Stimulated activated CD8-positive, alpha-beta memory T cell treated with anti-CD3 and anti-CD28 coated beads, Interleukin-4, amount 100 ng/mL, for 4 hours (primary cell): ENCODE measurements at places on chromosomes 2 and 18.

DNA sequence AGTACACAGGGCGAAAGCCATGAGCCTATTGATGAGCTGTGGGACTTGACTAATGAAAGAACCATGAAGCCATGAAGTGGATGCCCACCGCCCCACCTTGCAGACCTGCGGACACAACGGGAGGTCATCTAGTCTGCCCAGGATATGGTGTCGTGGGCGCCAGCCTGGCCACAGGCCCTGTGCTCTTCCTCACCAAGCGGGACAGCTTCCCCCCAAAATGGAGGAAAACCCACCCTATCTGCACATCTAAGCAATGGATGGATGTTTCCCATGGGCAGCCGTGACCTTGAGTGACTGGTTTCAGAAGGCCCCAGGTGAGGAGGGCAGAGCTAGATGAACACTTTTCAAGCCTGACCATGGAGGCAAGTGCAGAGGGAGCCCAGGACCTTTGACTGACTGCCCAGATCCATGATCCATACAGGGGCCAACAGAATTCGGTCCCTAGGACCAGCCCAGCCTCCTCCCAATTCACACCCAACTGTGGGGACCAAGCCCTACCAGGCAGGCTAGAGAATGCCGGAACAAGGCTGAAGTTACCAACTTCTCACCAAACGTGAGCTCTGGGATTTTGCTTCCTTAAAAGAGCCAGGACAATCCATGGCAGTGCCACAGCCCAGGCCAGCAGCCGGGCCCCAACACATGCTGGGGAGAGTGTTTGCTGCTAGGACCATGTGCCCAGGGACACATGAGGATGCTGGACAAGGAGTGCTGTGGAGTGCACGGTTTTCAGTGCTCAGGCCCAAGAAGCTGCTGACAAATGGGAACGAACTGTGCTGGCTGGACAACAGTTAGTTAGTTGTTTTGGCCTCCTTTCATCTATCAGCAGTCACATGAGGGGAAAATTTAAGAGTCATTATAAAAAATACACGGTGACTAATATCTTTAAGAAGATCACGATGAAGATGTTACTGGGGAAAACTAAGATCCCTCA lies 249.4 kb downstream of the HDAC4 start:
- DNase-seq: no peak

- DNase-seq: no peak
Measured at GRCh38 chr18:79690586-79691482, 11.2 kb downstream of the CTDP1 start.

- no peak for DNase-seq
Measured at GRCh38 chr2:153433403-153433802, 45.2 kb downstream of the RPRM start.

- no peak for DNase-seq
Measured at GRCh38 chr18:46322941-46323340, 218.8 kb downstream of the HAUS1 start.

DNA sequence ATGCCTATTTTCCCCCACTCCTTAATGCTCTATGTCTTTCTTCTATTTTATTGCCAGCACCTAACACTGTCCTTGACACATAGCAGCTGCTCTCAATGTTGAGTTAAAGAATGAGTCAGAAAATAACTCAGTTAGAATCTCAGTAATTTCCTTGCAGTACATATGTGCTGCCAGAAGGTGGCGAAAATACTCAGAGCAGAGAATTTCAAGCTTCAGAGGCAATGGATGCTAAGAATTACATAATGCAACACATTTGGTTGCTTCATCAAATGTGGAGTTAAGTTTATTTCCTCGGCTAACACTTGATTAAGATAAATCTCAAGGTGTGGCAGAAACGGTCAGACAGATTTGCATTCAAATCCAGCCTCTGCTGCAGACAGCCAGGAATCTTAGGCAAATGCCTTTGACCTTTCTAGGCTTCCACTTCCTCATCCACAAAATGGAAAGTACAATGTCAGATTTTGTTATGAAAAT lies 105.6 kb downstream of the VSNL1 start:
- DNase-seq: peak; percentile 24

GRCh38 chr2:39875182-39875913 lies 96.3 kb upstream of the THUMPD2 start:
- DNase-seq: no peak

DNA sequence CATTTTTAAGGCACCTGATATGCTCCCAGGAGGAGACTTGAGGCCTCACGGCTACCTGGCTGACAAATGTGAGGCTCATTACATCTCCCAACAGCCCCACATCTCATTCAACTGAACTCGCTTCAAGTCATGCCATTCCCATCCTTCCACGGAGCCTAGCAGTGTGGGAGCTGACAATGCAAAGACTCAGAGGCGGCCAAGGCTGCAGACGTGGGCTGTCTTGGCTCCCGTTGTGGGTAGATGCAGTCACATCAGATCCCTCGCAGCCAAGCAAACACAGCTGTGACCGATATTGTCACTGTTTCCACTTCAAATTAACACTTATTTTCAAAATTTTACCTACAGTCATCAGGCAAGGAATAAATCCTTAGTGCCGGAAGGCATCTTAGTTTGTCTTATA lies 64.0 kb upstream of the TRIB2 start:
- DNase-seq: no peak

DNA sequence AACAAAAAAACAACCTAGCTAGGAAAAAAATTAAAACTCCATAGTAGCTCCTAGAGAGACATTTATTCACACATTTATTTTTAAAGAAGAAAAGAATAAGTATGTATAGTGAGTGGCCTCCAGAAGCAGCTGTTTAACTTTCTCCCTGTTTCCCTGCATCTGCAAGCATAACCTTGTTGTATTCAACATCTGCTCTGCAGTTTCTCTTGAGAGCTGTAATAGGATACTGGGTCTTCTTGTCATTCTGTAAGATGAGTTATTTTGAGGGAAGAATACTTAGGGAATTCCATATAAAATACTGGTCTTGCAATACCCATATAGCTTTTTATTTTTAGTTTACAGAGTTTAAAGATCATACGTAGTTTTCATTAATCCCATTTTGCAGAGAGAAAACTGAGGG lies 246.6 kb downstream of the LRRTM1 start:
- DNase-seq: no peak

DNA sequence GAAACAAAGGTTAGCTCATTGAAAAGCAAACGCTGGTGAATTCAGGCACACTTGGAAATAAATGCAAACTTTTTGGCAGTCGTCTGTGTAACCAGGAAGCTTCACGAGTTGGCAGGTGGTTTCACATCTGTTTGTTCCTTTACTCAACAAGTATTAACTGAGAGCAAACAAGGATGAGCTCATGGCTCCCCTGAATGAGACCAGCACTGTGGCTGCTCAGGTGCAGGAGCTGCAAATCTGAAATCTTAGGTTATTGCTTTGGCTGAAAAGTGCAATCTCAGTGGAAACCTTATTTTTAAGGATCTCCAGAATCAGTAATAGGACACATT lies 46.3 kb downstream of the SH3RF3 start:
- no peak for DNase-seq

DNA sequence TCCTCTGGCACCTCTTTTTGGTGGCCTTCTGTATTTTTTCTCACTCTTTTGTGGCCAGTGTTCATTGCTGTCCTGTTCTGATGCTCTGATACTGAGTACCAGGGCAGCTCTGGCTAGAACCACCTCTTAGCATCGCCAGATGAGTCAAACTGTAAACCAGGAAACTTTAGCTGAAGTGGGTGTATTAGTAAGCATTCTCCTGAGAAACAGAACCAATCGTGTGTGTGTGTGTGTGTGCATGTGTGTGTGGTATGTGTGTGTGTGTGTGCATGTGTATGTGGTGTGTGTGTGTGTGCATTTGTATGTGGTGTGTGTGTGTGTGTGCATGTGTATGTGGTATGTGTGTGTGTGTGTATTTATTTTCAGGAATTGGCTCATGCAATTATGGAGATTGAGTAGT lies 166.3 kb upstream of the SKOR2 start:
- no peak for DNase-seq

DNA sequence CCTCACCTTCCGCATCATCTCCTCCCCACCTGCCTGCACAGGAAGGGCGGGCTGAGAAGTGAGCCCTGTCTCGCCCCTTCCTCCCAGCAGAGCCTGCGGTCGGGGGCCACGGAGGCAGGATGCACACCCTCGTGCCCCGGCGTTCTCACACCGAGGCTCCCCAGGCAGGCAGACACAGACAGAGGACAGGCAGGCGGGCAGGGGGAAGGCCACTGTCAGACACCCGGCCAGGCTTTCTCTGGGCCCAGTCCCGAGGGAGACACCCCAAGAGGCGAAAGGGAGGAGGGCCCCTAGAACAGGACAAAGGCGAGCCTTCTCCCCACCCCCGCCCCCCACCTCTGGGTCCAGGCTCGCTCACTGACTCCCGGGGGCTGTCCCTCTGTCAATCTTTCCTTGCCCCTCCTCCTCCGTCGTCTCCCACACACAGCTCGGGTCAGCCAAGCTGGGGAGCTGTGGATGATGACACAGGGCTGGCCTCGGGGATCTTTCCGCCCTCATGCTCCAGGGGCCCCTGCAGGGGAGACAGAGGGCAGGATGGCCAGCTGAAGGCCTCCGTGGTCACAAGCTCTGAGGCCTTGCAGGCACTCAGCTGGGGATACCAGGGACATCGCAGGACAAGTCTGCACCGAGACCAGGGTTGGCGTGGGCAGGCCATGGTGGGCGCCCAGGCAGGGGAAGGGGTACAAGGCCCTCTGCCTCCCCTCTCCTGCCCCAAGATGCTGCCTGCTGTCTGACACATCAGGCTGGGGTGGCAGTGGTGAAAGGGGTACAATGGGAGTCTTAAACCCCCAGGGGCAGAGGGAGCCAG lies 24.9 kb downstream of the BIN1 start:
- no peak for DNase-seq

DNA sequence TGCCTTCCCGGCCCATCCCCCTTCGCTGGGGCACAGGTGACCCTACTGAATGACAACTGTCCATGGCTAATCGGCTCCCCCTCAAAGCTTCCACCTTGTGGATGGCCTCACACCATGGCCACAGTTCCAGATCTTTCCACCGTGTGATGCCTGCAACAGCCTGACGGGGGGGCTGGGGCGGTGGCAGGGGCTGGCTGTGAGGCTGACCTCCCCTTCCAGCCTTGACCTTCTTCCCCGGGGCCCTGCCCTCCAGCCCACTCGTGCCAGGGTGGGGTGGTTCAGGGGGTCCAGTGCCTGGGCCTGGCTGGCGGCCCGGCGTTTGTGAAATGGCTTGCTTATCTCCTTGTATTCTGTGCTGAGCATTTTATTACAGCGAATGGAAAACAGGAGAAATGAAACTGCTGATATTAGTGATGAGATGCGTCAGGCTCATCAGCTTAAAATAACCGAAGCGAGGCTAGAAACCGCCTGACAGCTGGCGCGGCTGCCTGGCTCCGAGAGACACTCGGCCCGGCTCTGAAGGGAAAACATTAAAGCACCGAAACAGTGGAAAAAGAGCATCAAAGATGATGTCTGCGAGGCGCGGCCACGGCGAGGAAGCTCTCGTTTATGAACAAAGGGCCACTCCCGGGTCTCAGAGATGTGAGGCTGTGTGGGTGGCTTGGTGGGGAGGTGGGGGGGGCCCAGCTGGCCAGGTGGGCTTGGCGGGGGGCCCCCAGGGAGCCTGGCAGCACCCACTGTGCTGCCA lies 916 bp upstream of the PDCD1 start:
- DNase-seq: peak; percentile 67

DNA sequence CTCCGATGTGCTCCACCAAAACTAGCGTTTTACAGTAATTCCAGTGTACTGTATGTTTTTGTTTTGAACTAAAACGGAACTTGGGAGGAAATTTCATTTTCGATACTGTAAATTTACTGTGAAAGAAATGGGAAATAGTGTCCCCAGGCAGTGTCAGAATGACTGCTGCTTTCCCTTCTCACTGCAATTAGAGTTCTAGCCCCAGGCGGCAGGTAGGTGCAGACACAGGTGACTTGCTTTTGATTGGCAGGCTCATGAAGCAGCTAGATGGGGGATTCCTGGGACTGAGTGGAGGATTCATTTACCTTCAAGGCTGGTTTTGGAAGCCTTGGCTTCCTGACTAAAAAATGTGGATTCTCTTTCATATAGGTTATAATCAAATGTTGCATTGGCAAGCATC lies 27.0 kb downstream of the RPRM start:
- no peak for DNase-seq

DNA sequence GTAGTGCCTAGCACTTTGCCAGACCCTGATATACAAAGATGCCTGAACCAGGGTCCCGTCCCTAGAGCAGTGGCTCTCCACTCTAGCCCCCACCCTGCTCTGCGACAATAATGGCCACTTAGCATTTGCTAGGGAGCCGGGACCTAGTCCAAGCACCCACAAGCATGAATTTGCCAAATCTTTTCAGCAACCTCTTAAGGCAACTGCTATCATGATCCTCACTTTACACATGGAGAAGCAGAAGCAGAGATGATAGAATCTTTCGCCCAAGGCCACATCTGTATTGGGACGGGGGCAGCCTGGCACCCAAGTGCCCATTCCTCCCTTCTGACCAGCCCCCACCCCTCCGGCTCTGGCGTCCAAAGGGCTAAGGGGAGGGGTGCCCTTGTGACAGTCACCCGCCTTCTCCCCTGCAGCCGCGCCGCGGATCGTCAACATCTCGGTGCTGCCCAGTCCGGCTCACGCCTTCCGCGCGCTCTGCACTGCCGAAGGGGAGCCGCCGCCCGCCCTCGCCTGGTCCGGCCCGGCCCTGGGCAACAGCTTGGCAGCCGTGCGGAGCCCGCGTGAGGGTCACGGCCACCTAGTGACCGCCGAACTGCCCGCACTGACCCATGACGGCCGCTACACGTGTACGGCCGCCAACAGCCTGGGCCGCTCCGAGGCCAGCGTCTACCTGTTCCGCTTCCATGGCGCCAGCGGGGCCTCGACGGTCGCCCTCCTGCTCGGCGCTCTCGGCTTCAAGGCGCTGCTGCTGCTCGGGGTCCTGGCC lies 13.0 kb downstream of the SIGLEC15 start:
- no peak for DNase-seq

- DNase-seq: peak; percentile 18
Measured at GRCh38 chr18:11995445-11996189, 14.3 kb downstream of the IMPA2 start.

DNA sequence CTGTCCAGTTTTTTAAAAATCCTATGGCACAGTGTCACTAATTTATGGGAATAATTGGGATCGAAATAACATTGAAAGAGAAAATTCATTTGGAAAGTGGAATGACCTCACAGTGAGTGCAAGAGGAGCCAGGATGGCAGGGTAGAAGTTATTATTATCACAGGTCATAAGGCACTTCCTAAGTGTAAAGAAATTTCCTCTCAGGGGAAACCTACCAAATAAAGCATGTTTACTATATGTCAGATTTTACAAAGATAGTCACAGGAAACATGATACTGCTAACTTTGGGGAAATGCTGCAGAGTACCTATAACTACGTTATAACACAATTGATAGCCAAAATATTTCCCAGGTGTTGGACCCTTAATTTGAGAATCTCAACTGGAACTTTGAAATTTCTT lies 226.3 kb upstream of the SMAD7 start:
- DNase-seq: no peak

- DNase-seq: no peak
Measured at GRCh38 chr2:29033172-29033571, 41.2 kb downstream of the PCARE start.

- no peak for DNase-seq
Measured at GRCh38 chr2:192016265-192016664, 169.4 kb upstream of the CAVIN2 start.

GRCh38 chr2:54430649-54431048 lies 25.5 kb upstream of the SPTBN1 start:
- no peak for DNase-seq
